Caco-2 (cell line): ENCODE measurements at places on chromosomes 11 and 22.

DNA sequence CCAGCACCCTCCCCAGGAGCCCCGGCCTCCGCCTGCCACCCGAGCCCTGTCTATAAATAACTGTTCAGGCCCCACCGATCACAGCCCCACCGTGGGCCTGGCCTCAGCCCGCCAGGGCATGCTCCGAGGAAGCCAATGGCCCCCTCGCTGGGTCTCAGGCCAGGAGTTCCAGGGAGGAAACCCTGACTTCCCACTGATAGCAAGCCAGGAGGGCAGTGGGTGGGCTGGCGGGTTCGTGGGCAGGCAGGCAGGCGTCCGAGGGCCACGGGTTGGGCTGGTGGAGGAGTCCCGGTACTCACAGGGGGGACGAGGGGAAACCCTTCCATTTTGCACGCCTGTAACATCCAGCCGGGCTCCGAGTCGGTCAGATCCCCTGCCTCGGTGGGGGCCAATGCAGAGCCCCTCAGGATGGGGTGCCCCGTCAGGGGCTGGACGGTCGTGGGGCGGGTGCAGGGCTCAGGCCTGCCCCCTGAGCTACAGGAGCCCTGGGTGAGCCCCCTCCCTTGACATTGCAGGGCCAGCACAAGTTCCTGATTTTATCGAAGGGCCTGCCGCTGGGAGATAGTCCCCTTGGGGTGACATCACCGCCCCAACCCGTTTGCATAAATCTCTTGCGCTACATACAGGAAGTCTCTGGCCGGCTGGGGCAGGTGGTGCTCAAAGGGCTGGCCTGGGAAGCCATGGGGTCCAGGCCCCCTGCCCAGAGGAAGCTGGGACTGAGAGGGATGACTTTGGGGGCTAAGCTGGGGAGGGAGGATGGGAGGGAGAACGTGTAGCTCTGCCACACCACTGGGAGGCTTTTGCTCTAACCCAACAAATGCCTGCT is at the start of gene SPI1:
SPI1 (minus strand) TSS at position 538 of the 826 bp plus-strand sequence; CDS start at position 344, 194 bp downstream.
- no peak for DNase-seq
- no peak within 1 kb of the TSS for H3K27ac ChIP-seq
- no peak within 1 kb of the TSS for H3K4me3 ChIP-seq
- H3K27me3 ChIP-seq = no peaks in the 10 kb centered on the region
- peaks cover 4% of the 10 kb centered on the region; the same call in 1 of the 2 replicates for H3K4me1 ChIP-seq

- no peak overlapping the region for H3K27ac ChIP-seq
- no peaks in the 10 kb centered on the region for H3K4me1 ChIP-seq
- peaks cover 2% of the 10 kb centered on the region; the same call in 1 of the 2 replicates for H3K36me3 ChIP-seq
- H3K4me3 ChIP-seq = no peak overlapping the region
- no peaks in the 10 kb centered on the region for H3K27me3 ChIP-seq
These were observed 45.3 kb downstream of the ZBTB44 start for GRCh38 chr11:130269326-130269943.

- H3K36me3 ChIP-seq = no peaks in the 10 kb centered on the region
- no peak overlapping the region for H3K27ac ChIP-seq
- H3K4me3 ChIP-seq = no peak overlapping the region
- H3K27me3 ChIP-seq = no peaks in the 10 kb centered on the region
These were observed 153.2 kb upstream of the CCDC179 start for GRCh38 chr11:23013509-23013908.

DNA sequence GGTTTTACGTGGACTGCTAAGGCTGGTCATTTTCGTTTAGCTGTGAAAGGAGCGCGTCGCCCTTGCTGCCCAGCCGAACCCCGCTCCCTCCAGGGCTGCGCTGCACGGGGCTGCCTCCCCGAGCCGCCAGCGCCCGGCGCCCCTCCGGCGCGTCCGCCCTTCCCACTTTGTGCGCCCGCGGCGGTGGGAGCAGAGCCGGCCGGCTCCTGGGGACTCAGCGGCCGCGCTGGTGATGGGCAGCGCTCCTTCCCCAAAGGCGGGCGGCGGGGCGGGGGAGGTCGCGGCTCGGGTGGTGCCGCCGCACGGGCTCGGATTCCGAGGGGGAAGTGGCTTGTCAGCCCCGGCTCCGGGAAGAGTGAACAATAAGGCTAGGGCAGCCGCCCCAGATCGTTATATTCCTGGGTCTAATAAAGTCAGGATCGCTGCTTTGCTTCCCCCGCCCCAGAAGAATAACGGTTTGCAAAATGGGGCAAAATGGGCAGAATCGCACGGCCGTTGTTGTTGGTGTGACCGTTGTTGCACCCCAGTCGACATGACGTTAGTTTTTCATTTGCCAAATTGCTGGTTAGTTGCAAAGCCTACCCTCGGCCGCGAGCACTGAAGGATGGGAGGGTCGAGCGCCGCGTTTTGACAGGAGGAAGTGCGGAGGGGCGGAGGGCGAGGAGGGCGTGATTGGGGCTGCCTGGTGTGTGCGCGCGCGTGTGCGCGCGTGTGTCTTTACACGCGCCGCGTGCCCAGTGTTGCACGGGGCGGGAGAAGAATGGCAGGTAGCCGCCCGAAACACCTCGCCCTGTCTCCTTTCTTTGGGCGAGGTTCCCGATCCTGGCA is 745 bp downstream of the NCAM1 start:
- 0 out of 2 replicates have a peak, but pooled peaks cover 5% of the 10 kb centered on the region for H3K4me1 ChIP-seq
- H3K27me3 ChIP-seq = peaks cover 2% of the 10 kb centered on the region
- H3K4me3 ChIP-seq = peak overlapping the region; percentile 36
- no peak overlapping the region for H3K27ac ChIP-seq

DNA sequence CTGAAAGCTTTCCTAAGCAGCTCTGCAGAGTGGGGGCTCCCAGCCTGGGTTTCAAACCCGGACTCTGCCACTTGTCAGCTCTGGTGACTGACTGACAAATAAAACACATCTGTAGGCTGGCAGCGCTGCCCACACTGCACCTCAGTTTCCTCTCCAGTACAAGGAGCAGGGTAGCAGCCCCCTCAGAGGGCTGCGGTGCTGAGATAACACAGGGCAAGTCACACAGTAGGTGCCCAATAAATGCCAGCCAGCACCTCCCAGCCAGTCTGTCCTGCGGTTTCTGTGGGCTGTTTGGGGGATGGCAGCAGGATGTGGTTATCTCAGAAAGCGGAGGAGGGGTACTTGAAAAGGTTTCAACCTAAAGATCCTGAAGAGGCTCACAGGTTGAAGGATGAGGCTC is 1.5 kb downstream of the SYT12 start:
- H3K4me1 ChIP-seq = peaks cover 14% of the 10 kb centered on the region
- H3K4me3 ChIP-seq = no peak overlapping the region
- no peak overlapping the region for H3K27ac ChIP-seq
- no peak for DNase-seq

DNA sequence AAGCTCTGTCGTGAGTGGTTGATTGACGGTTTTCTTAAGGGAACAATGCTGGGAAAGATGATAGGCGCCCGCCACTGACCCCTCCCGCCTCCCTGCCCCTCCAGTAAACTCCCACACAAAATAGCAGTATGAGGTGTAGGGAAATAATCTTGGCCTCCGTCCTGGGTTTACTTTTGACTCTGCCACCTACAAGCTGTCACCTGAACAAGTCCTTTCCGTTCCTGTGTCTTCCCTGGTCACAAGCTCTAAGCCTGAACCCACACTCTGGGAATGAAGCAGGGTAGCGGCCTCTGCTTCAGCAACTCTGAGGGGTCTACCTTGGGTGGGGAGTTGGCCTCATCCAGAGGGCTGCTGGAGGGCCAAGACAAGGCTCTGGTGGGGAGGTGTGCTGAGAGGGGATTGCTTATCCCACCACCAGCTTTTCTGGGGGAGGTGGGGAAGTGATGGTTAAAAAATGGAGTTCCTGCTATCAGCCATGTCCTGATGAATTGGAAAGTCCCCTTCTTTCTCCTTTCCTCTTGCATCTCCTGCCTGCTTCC is 87.8 kb downstream of the CEP164 start:
- peaks cover 16% of the 10 kb centered on the region for H3K4me1 ChIP-seq
- H3K27ac ChIP-seq = no peak overlapping the region
- no peaks in the 10 kb centered on the region for H3K27me3 ChIP-seq
- DNase-seq = peak; percentile 28

GRCh38 chr22:38572065-38572464 is 2.1 kb upstream of the DMC1 start:
- H3K4me1 ChIP-seq = peaks cover 5% of the 10 kb centered on the region; the same call in 1 of the 2 replicates
- DNase-seq = no peak
- H3K27me3 ChIP-seq = no peaks in the 10 kb centered on the region
- H3K4me3 ChIP-seq = no peak overlapping the region

- no peak for DNase-seq
- peaks cover 5% of the 10 kb centered on the region; the same call in 1 of the 2 replicates for H3K4me1 ChIP-seq
- H3K27me3 ChIP-seq = no peaks in the 10 kb centered on the region
- H3K36me3 ChIP-seq = no peaks in the 10 kb centered on the region; the same call in 1 of the 2 replicates
- no peak overlapping the region for H3K4me3 ChIP-seq
These were observed 33.7 kb downstream of the RNF121 start for GRCh38 chr11:71962428-71963038.

- no peak for DNase-seq
- no peaks in the 10 kb centered on the region for H3K4me1 ChIP-seq
- no peaks in the 10 kb centered on the region for H3K27me3 ChIP-seq
- no peak overlapping the region for H3K27ac ChIP-seq
- H3K4me3 ChIP-seq = no peak overlapping the region
These were observed 14.7 kb upstream of the APLP2 start for GRCh38 chr11:130054966-130055365.

DNA sequence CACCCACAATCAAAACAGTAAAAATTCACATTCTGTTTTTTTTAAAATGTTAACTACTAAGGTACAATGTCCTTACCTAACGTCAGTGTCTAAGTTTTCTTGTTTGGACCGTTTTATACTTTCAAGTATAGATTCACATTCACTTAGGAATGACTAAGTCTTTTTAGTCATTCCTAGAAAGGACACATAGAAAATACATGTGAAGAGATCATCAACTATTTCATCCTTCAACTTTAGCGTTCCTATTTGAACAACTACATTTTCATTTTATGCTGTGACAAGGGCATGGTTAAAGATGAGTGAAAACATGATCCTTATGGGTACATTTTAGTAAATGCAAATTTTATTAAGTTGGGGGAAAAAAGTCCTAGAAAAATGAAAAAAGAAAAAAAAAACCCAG is 62.8 kb downstream of the DDX10 start:
- no peaks in the 10 kb centered on the region for H3K27me3 ChIP-seq
- H3K27ac ChIP-seq = no peak overlapping the region
- DNase-seq = no peak
- H3K36me3 ChIP-seq = no peaks in the 10 kb centered on the region
- H3K4me3 ChIP-seq = no peak overlapping the region
- peaks cover 23% of the 10 kb centered on the region for H3K4me1 ChIP-seq

DNA sequence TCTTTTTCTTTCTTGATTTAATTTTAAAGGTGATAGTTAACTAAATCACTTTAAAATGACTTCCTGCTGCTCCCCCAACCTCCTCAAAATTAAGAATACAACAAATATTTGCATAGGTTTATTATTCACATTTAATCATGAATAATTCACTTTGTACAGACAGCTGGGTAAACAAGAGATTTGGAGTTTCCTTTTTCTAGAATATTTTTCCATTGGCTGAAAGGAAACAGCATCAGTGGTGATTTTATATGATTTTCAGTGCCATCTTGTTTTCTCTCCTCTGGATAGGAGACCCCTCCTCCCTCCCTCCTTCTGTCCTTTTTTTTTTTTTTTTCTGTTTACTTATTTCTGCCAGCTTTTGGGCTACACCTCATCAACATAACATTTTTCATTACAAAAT is 60.5 kb downstream of the LIF start:
- H3K4me3 ChIP-seq = no peak overlapping the region
- H3K4me1 ChIP-seq = peaks cover 11% of the 10 kb centered on the region
- DNase-seq = no peak
- H3K36me3 ChIP-seq = no peaks in the 10 kb centered on the region
- no peak overlapping the region for H3K27ac ChIP-seq

GRCh38 chr22:35114131-35114980 is 48.4 kb downstream of the ISX start:
- no peaks in the 10 kb centered on the region for H3K4me1 ChIP-seq
- no peak overlapping the region for H3K4me3 ChIP-seq
- H3K27ac ChIP-seq = no peak overlapping the region
- H3K36me3 ChIP-seq = no peaks in the 10 kb centered on the region

DNA sequence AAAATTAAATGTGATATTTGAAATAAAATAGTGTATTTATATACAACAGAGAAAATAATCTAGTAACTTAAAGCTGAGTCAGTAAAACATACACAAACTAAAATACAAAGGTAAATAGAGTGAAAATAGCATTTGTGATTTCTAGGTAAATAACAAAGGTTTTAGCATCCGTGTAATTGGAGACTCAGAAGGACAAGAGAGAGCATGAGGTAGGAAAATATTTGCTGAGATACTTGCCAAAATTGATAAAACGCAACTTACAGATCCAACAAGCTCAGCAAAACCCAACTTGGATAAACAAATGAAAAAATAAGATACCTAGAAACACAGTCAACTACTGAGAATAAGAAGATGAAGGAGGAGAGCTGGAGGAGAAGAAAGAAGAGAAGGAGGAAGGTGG is 634.7 kb upstream of the CCDC179 start:
- no peaks in the 10 kb centered on the region for H3K4me1 ChIP-seq
- no peaks in the 10 kb centered on the region for H3K27me3 ChIP-seq
- no peaks in the 10 kb centered on the region for H3K36me3 ChIP-seq
- DNase-seq = no peak
- no peak overlapping the region for H3K27ac ChIP-seq

GRCh38 chr11:46291441-46292150 is 14.1 kb downstream of the CREB3L1 start:
- no peak for DNase-seq
- H3K4me1 ChIP-seq = peaks cover 50% of the 10 kb centered on the region
- no peaks in the 10 kb centered on the region for H3K27me3 ChIP-seq
- H3K36me3 ChIP-seq = no peaks in the 10 kb centered on the region
- H3K27ac ChIP-seq = no peak overlapping the region

DNA sequence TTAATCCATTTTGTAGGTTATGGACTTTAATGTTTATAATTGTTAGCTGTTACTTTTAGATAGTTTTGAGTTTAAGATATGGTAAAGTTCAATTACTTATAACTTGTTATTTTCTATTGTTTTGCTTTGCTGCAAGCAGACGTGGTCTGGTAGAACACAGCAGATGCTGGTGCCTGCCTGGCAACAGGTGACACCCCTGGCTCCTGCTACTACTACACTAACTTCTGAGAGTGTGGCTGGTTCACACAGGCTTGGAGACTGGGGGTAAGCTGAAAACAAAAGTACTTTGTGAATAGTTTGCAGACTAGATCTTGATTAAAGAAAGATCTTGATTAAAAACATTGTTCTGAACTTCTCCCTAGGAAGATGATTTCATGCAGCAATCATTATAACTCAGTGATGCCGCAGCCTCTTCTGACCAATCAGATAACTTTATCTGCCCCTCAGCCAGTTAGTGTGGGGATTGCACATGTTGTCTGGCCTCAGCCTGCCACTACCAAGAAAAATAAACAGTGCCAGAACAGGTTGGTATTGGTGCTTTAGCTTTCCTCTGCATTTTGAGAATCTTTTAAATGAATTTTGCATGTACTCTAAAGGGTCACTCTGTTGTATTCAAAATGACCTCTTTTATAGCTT is 90.4 kb downstream of the HIPK3 start:
- no peak for DNase-seq
- H3K4me1 ChIP-seq = no peaks in the 10 kb centered on the region
- H3K27me3 ChIP-seq = no peaks in the 10 kb centered on the region
- no peak overlapping the region for H3K4me3 ChIP-seq
- no peak overlapping the region for H3K27ac ChIP-seq

GRCh38 chr11:103737747-103738146 is 298.7 kb upstream of the DDI1 start:
- no peak overlapping the region for H3K27ac ChIP-seq
- no peaks in the 10 kb centered on the region for H3K4me1 ChIP-seq
- H3K36me3 ChIP-seq = no peaks in the 10 kb centered on the region
- no peaks in the 10 kb centered on the region for H3K27me3 ChIP-seq
- no peak overlapping the region for H3K4me3 ChIP-seq
